ENCODE measurements at places on chromosomes 12 and 14. TPM values are rescaled to one million over a fixed set of nuclear protein-coding genes. Genes with fewer than 3 reads are reported as not detected.

The PRH2 gene
- 0.31 TPM for polyA plus RNA-seq

The BCAT1 gene
- 20.5 TPM for polyA plus RNA-seq

The GDF3 gene
- polyA plus RNA-seq: 0.35 TPM

GRCh38 chr12:14283489-14284144 is 81.9 kb upstream of the ATF7IP start:
- peaks cover 6% of the 10 kb centered on the region for H3K4me1 ChIP-seq
- no peak overlapping the region for H3K4me3 ChIP-seq
- no peaks in the 10 kb centered on the region for H3K36me3 ChIP-seq

DNA sequence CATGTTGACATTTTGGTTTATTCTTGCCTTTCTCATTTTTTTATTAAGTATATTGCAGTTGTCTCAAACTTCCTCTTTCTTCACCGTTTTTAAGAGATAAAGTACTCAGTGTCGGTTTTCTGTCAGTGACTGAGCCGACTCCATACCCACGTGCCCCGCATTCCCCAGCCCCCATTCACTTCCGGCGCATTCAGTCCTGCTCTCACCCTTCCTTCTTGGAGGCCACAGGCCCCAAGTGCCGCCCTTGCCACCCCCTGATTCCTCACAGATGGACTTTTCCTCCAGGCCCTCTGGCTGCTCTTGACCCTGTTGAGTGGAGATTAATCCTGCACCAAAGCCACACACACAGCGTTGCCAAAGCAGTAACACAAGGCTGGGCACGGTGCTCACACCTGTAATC is 19.1 kb upstream of the DNAH10 start:
- no peak for DNase-seq
- H3K27ac ChIP-seq: no peak overlapping the region
- H3K36me3 ChIP-seq: peaks cover 6% of the 10 kb centered on the region
- no peak overlapping the region for H3K4me3 ChIP-seq
- H3K27me3 ChIP-seq: no peaks in the 10 kb centered on the region

DNA sequence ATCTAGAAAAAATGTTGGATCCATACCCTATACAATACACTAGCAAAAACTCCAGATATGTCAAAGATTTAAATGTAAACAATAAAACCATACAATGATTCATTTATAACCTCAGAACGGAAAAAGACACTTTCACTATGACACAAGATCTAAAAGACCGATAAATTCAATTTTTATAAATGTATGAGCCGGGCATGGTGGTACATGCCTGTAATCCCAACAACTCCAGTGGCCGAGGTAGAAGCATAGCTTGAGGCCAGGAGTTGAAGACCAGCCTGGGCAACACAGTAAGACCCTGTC is 2.5 kb upstream of the SOS2 start:
- no peak for DNase-seq
- no peaks in the 10 kb centered on the region for H3K36me3 ChIP-seq
- no peaks in the 10 kb centered on the region for H3K27me3 ChIP-seq

GRCh38 chr14:93964820-93965286 is 11.5 kb downstream of the ASB2 start:
- DNase-seq: no peak
- H3K27me3 ChIP-seq: no peaks in the 10 kb centered on the region
- H3K4me1 ChIP-seq: no peaks in the 10 kb centered on the region
- no peak overlapping the region for H3K4me3 ChIP-seq

- no peaks in the 10 kb centered on the region for H3K36me3 ChIP-seq
- no peaks in the 10 kb centered on the region for H3K4me1 ChIP-seq
- no peak for DNase-seq
- H3K27me3 ChIP-seq: no peaks in the 10 kb centered on the region
- H3K27ac ChIP-seq: no peak overlapping the region
Observed at GRCh38 chr12:96414637-96415036, 14.4 kb upstream of the CDK17 start.

GRCh38 chr14:38556252-38556651 is 300.4 kb upstream of the CLEC14A start:
- DNase-seq: no peak
- H3K4me1 ChIP-seq: no peaks in the 10 kb centered on the region
- no peaks in the 10 kb centered on the region for H3K27me3 ChIP-seq

GRCh38 chr14:100192672-100193416 is 33.4 kb upstream of the DEGS2 start:
- H3K4me3 ChIP-seq: peak overlapping the region; percentile 0
- H3K27ac ChIP-seq: peak overlapping the region; percentile 88
- H3K27me3 ChIP-seq: no peaks in the 10 kb centered on the region
- peak; percentile 99 for DNase-seq
- peaks cover 7% of the 10 kb centered on the region for H3K4me1 ChIP-seq
- no peaks in the 10 kb centered on the region for H3K36me3 ChIP-seq

- H3K27me3 ChIP-seq: no peaks in the 10 kb centered on the region
- H3K36me3 ChIP-seq: peaks cover 21% of the 10 kb centered on the region
- no peaks in the 10 kb centered on the region for H3K4me1 ChIP-seq
- H3K4me3 ChIP-seq: no peak overlapping the region
Observed at GRCh38 chr12:51115533-51115932, 32.1 kb upstream of the CSRNP2 start.

GRCh38 chr12:105982022-105982421 is 156.7 kb downstream of the NUAK1 start:
- H3K36me3 ChIP-seq: no peaks in the 10 kb centered on the region
- no peaks in the 10 kb centered on the region for H3K27me3 ChIP-seq
- H3K4me1 ChIP-seq: no peaks in the 10 kb centered on the region
- H3K4me3 ChIP-seq: no peak overlapping the region

DNA sequence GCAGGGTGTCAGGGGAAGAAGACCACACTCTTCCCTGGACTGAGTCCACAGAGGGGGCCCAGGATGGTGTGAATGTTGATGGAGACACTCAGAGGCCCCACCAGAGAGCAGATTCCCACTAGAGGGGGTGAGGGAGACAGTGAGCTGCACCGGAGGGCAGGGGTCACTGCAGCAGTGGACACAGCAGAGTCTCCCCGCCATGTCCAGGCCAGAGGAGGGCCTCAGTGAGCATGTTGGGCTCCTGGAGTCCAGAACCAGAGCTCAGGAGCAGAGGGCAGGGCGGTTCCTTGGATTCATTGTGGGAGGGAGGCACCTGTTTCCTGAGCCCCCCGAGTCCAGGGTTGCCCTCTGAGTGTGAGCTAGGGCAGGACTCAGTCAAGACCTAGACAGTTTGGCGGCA is 1.8 kb upstream of the KRT82 start:
- no peak for DNase-seq
- H3K4me3 ChIP-seq: no peak overlapping the region
- no peaks in the 10 kb centered on the region for H3K36me3 ChIP-seq
- H3K27ac ChIP-seq: no peak overlapping the region
- no peaks in the 10 kb centered on the region for H3K27me3 ChIP-seq
- H3K4me1 ChIP-seq: no peaks in the 10 kb centered on the region

DNA sequence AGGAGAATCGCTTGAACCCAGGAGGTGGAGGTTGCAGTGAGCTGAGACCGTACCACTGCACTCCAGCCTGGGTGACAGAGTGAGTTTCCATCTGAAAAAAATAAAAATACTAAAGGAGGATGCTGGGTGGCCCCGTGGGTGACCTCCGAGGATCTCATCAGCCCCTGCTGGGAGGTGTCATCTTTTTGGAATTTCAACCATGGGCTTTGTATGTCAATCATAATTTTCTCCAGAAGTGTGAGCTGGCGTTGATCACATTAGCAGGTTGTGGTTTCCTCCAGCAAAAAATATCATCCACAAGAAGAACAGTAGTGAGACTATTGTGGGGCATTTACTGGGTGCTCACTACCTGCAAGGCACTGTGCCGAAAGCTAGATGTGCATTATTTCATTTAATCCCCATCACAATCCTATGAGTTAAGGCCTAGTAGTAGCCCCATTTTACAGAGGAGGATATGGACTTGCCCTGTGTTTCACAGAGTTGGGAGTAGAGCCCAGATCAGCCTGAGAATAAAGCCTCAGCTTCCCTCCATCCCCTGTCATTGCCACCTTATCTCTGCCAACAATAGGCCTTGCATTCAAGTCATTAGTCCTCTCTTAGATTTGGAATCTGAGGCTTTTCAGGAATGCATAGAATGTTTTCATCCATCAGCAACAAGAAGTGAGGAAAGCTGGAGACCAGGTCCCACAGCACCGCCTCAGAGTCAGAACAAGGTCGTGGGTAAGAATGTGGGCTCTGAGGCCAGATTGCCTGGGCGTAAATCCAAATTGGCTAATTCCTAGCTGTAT is 39.8 kb downstream of the SVOP start:
- no peak overlapping the region for H3K4me3 ChIP-seq
- no peaks in the 10 kb centered on the region for H3K27me3 ChIP-seq
- no peak for DNase-seq
- H3K36me3 ChIP-seq: no peaks in the 10 kb centered on the region
- H3K4me1 ChIP-seq: no peaks in the 10 kb centered on the region

DNA sequence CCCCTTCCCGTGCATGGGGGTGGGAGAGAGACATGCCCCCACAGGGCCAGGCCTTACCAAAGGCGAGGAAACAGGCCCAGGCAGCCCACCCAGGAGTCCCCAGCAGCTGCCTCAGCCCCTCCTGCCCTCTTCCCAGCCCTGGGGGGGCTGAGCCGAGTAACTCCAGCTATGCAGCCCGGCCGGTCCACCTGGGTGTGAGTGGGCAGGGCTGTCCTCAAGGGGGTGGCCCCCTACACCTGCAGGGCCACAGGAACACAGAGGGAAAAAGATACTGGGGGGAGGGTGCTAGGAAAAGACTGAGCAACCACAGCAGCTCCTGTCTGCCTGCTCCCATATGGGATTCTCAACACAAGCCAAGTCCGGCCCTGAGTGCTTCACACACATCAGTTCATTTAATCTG is 7.6 kb downstream of the FIGNL2 start:
- no peak overlapping the region for H3K4me3 ChIP-seq
- no peak overlapping the region for H3K27ac ChIP-seq
- no peak for DNase-seq
- no peaks in the 10 kb centered on the region for H3K27me3 ChIP-seq

- H3K4me1 ChIP-seq: peaks cover 34% of the 10 kb centered on the region
- H3K27me3 ChIP-seq: no peaks in the 10 kb centered on the region
- no peaks in the 10 kb centered on the region for H3K36me3 ChIP-seq
- H3K27ac ChIP-seq: no peak overlapping the region
Observed at GRCh38 chr14:73777420-73777819, 63.2 kb upstream of the PNMA1 start.

- H3K36me3 ChIP-seq: no peaks in the 10 kb centered on the region
- no peak for DNase-seq
- H3K4me3 ChIP-seq: no peak overlapping the region
- H3K27ac ChIP-seq: no peak overlapping the region
- H3K27me3 ChIP-seq: no peaks in the 10 kb centered on the region
Observed at GRCh38 chr12:42130672-42131402, 13.8 kb downstream of the GXYLT1 start.

- peaks cover 13% of the 10 kb centered on the region for H3K4me1 ChIP-seq
- no peak for DNase-seq
- H3K27me3 ChIP-seq: no peaks in the 10 kb centered on the region
- H3K36me3 ChIP-seq: no peaks in the 10 kb centered on the region
- H3K27ac ChIP-seq: no peak overlapping the region
- H3K4me3 ChIP-seq: no peak overlapping the region
Observed at GRCh38 chr14:58597041-58597440, 40.7 kb upstream of the DACT1 start.

GRCh38 chr14:50082784-50083466 is 33.4 kb downstream of the VCPKMT start:
- H3K27ac ChIP-seq: no peak overlapping the region
- no peak for DNase-seq
- no peak overlapping the region for H3K4me3 ChIP-seq
- H3K36me3 ChIP-seq: no peaks in the 10 kb centered on the region
- no peaks in the 10 kb centered on the region for H3K4me1 ChIP-seq
- H3K27me3 ChIP-seq: no peaks in the 10 kb centered on the region

DNA sequence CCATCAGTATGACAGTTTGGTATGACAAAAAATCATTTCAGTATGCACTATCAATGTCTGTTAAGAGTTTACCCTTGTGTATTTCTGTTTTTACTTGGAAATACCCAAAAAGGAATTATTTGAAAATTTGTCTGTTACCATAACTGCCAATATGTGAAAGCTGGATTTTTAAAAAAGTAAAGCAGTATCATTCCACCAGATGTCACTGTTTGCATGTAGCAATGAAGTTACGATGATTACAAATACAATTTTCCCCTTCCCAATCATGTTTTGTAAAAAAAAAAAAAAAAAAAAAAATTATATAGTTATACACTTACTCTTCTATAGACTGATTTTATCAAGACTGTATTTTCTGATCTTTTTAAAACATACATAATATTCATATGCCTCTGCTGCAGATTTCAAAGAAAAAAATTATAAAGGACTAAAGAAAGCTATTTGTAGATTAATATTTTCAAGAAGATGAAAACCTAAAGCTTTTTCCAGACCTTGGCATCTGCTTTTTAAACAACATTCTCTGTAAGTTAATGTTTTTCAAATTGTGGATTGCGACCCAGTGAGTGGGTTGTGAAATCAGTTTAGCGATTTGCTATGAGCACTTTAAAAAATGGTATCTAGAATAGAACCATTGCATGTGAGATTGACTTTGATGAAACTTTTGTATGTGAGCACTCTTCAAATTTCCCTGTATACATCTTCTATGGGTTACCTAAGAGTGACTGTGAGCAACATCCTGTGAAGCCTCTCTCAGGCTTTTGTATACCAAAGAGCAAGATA is 114.2 kb downstream of the TTC6 start:
- peak; percentile 53 for DNase-seq
- H3K27ac ChIP-seq: no peak overlapping the region
- no peaks in the 10 kb centered on the region for H3K4me1 ChIP-seq
- no peaks in the 10 kb centered on the region for H3K36me3 ChIP-seq

All from lung (tissue), 17 donors.